ENCODE measurements at places on chromosomes 2 and 18. TPM values are rescaled to one million over a fixed set of nuclear protein-coding genes. Genes with fewer than 3 reads are reported as not detected.

The SERPINB10 gene
- 1.1 TPM for total RNA-seq

The INO80B gene
- 19.3 TPM for total RNA-seq

The STPG4 gene
- 1.6 TPM for total RNA-seq

The TLK1 gene
- total RNA-seq = 11.9 TPM

The ZNF236 gene
- 10.9 TPM for total RNA-seq

The CPO gene
- not detected for total RNA-seq

The CAPN14 gene
- not detected for total RNA-seq

The ZNF512 gene
- 23.2 TPM for total RNA-seq

The PRKAG3 gene
- not detected for total RNA-seq

The PID1 gene
- 35.0 TPM for total RNA-seq

The AFTPH gene
- 24.1 TPM for total RNA-seq

The LPIN1 gene
- total RNA-seq = 73.1 TPM

The FNDC4 gene
- 14.0 TPM for total RNA-seq

The CPLX4 gene
- total RNA-seq = not detected

The IL1F10 gene
- total RNA-seq = not detected

The ABCG8 gene
- total RNA-seq = not detected

The LAMA1 gene
- 12.5 TPM for total RNA-seq

The TRIM43 gene
- total RNA-seq = not detected

The SCN1A gene
- not detected for total RNA-seq
